Ureter (tissue), 1 donor: ENCODE measurements at places on chromosomes 6 and 20.

GRCh38 chr20:62918831-62919230 lies 7.5 kb downstream of the DIDO1 start:
- no peak for DNase-seq

DNA sequence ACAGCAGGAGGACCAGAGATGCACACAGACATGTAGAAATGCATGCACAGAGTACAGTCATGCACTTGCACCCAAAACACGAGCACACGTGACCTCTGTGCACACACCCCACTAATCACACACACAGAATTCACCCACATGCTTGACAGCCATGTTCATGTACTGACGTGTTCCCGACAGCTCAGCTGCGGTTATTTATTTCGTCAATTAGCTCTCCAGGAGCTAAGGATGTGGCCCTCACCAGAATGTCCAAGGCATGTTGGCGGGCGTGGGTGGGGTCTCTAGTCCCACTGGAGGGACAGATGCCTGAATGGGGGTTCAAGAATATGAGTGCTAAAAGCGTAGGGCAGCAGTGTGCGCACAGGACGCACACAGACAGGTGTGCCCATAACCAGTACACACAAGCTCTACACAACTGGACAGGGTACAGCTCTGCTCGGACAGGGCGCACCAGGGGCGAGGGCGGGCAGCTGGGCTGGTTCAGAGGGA lies 571 bp upstream of the PRPF6 start:
- no peak for DNase-seq

GRCh38 chr20:20939006-20939405 lies 167.2 kb downstream of the LINC00237 start:
- no peak for DNase-seq

- DNase-seq: no peak
Measured at GRCh38 chr6:142118925-142119324, 13.8 kb upstream of the GJE1 start.

DNA sequence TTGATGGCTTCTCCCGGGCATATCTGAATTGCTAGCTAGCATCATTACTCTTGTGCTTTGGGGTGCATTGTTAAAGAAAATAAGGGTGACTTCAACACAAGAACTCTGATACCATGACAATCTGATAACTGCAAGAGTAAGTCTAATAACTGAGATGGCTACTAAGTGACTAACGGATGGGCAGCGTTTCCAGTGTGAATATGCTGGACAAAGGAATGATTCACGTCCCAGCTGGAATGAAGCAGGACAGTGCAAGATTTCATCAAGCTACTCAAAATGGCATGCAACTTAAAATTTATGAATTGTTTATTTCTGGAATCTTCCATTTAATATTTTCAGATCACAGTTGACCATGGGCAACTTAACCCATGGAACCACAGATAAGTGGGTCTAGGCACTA lies 31.7 kb downstream of the MOXD1 start:
- DNase-seq: no peak

GRCh38 chr6:45606831-45607400 lies 229.2 kb upstream of the SUPT3H start:
- DNase-seq: no peak

DNA sequence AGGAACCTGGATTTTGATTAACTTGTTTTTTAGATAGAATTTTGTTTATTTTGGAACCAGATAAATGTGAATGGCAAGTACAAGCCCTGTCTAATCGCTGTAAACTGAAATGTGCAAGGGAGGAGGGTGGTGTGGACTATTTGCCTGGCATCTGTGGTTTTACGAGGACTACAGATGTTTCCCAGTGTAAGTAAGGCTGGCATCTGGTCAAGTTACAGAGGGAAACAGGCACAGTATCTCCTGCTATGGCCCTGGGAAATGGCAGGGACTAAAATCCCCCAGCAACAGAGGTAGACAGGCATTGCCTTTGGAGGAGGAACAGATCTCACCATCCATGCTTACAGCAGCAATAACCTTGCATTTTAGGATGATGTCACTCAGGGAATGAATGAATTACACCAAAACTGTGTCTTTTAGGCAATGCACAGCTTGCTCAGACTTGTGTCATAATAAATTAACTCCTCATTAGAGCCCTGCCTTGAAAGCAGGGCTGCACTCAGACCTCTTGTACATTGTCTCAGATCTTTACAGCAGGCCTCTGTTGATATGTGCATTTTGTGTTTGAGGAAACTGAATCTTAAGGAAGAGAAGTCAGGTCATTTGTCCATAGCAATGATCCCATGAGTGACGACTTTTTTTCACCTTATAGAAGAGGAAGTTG lies 96.2 kb downstream of the TCP11 start:
- no peak for DNase-seq

GRCh38 chr6:43246301-43247113 lies 3.2 kb downstream of the TTBK1 start:
- no peak for DNase-seq

GRCh38 chr6:69238067-69238466 lies 558.7 kb downstream of the LMBRD1 start:
- DNase-seq: no peak

GRCh38 chr6:12570461-12571030 lies 146.0 kb upstream of the PHACTR1 start:
- DNase-seq: no peak

GRCh38 chr6:40900791-40901190 lies 138.2 kb downstream of the UNC5CL start:
- DNase-seq: no peak

DNA sequence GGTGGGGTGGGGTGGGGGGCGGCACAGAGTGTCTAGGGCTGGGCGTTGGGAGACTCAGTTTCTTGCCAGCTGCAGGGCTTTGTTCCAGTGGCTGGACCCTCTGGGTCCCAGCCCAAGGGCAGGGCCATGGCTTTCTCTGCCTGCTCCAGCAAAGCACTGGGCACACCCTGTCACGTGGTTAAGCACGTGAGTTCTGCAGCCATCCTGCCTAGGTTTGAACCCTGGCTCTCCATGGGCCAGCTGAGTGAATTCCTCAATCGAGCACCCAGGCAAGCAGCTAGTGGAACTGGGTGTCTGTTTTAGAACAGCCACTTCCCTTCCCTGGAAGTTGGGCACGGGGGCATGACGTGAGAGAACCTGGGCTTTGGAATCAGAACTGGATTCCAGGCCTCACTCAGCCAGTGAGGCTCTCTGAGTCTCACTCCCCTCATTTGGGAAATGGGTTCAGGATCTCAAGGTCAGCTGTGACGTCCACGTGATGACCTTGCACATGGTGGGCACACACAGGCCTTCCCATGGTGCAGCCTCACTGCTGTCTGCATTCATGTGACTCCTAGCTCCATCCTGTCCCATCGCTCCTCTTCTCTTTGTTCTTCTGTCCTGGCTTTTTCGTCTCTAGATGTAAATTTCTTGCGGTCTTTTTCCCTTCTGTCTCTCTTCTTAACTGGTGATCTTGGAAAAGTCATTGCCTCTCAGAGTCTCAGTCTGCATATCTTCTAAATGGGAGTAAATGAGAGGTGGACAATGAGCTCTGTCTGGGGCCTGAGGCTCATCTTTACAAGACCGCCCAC lies 45.9 kb downstream of the NOL4L start:
- no peak for DNase-seq

DNA sequence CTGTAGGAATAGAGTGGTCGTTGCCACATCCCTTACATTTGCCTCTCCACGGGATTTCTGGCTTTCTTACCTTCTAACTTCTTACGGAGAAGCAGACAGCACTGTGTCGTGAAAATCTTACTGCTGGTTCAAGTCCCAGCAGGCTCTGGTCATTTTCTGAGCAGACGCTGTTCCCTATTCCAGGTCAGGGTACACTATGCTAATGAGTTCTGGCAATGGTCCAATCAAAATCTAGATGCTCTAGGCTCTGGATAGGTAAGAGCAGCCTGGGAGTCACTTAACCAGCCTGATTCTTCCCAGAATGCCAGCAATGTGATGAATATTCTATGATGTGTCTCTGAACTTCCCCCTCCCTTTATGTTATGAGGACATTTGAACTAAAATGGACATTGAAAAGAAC lies at the start of gene GCM1:
Gene GCM1 (minus strand): TSS at position 158 of the 400 bp plus-strand sequence. CDS start 3,209 bp downstream, outside the sequence.
- no peak for DNase-seq

GRCh38 chr20:19368351-19368750 lies 155.9 kb downstream of the SLC24A3 start:
- DNase-seq: no peak

GRCh38 chr6:160430203-160430602 lies 82.0 kb downstream of the SLC22A3 start:
- no peak for DNase-seq

DNA sequence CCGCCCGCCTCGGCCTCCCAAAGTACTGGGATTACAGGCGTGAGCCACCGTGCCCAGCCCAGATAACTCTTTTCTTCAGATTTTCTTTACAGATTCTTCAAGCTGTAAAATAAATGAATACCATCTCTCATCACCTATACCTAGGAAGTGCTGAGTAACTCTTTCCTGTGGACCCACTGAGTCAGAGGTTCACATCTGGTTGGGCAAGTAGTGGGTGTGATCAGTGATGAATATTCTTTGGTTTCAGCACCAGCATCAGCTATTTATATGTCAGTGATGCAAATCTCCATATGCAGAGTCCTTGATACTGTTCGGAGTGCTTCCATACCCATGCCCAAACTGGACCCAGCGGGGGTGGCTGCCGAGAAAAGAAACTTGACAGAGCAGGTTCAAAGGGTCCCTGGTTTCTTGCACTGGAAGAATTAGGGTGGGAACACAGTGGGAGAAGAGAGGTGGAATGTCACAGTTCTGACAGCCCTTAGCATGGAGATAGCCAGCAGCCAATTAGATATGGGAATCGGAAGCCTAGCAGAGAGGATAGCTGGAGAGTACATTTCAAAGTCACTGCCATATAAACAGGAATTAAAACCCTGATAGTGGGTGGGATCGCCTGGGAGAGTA lies 64.9 kb upstream of the DDR1 start:
- DNase-seq: no peak

GRCh38 chr20:10729785-10730184 lies 56.0 kb upstream of the JAG1 start:
- DNase-seq: no peak
